ENCODE measurements at places on chromosomes 5 and 9.

- DNase-seq = peak; percentile 19
Observed at GRCh38 chr9:134835448-134835847, 45.2 kb upstream of the FCN2 start.

GRCh38 chr9:99182356-99182755 is 39.4 kb downstream of the ALG2 start:
- no peak for DNase-seq

- DNase-seq = no peak
Observed at GRCh38 chr5:16776611-16777251, 159.4 kb downstream of the MYO10 start.

- DNase-seq = no peak
Observed at GRCh38 chr5:270340-270739, 1.1 kb upstream of the PDCD6 start.
